Effector memory CD8-positive, alpha-beta T cell (primary cell): ENCODE measurements at places on chromosomes 6 and 20.

- DNase-seq: peak; percentile 17
Measured at GRCh38 chr6:138428944-138429598, 25.0 kb downstream of the HEBP2 start.

DNA sequence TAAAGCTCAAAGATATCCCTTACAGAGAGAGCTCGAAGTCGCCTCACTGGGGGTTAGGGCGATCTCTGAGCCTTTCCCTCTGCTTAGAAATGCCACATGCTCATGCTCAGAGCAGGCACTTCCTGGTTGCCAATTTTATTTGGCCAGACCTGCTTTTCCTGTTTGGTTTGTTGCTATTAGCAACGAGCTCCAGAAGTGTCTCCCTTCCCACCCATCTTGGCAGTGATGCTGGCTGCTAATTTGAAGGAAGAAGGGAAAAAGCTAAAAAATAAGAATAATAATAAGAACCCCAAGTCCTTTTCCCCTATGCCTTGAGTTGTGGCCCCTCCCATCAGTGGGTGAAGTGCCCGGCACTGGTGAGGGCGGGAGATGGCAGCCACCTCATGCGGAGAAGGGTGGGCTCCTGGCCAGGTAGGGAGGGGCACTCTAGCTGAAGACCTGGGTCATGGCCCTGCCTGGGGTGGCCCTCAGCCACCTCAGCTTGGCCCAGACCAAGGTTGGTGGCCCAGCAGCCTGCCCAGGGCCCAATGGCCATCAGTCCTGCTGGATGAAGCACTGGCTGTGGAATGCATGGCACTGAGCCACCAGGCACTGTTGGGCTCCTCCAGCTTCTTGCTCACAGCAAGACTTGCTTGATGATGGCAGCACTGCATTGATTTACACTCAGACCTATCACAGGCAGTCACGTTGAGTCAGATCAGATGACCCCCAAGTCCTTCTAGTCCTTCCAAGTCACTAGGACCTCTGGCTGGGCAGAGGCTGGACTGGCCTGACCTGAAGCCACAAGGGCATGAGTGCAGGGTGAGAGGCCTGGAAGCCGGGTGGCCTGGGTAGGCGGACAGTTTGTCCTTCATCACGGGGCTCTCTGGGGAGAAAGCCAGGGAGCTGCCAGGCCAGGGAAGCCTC, 79.0 kb downstream of the SYNJ2 start:
- no peak for DNase-seq

- DNase-seq: no peak
Measured at GRCh38 chr6:106546691-106547414, 82.4 kb downstream of the RTN4IP1 start.

DNA sequence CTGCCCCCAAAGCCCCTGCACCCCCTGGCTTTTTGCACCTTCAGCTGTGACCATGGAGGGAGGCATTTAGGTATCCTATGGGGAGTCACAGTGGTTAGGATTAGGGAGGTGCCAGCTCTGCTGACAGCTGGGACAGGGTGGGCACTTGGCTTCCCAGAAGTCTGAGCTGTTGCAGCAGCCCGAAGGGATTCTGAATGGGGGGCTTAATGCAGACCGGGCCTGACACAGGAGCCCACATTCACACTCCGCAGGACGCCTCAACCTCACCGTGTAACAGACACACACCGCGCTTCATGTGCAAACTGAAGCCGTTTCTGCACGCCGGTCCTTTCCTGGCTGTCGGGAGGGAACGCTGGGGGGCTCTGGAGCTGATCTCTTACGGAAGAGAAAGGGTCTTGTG, 1.9 kb downstream of the EBF4 start:
- DNase-seq: no peak

DNA sequence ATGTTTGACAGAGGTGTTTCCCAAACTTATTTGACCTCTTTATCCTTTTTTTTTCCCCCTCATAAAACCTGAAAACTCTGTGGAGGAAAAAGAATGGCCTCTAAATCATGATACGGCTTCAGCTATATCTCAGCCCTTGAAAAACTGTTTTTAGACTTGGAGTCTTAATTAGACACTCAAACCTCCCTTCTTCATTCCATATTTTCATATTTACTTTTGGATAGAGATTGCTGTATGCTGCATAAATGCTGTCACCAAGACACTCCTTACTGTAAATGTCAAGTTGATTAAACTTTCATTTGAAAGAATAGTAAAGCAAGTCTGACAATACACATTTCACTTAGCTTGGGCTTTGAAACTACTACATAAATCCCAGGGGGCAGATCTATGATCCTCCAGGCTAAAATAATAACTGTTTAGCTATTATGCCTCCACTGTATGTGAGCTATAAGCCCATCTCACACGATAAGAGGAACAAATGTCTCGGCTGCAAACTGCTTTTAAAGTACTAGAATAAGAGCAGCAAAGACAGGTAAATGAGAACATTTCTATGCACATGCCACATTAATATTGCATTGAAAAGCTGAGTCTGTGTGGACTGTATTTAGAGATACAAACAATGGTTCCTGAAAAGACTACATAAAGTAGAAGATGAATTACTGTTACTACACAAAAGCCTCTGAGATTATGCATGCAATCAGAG, 141.3 kb upstream of the HMGN3 start:
- no peak for DNase-seq

DNA sequence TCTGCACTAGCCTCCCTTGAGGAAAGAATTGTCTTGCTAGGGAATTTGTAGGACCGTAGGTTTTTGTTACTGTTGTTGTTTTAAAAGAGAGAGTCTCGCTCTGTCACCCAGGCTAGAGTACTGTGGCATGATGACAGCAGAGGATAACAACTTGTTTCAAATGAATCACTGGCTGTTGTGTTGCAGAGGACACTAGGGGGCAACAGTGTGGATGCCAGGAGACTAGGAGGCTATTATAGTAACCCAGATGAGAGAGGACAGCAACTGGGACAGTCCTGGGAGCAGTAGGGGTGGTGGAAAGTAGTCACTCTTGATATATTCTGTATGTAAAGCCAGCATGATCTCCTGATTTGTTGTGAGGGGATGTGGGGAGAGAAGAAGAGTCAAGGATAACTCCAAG, 41.8 kb upstream of the LAMA4 start:
- DNase-seq: no peak

DNA sequence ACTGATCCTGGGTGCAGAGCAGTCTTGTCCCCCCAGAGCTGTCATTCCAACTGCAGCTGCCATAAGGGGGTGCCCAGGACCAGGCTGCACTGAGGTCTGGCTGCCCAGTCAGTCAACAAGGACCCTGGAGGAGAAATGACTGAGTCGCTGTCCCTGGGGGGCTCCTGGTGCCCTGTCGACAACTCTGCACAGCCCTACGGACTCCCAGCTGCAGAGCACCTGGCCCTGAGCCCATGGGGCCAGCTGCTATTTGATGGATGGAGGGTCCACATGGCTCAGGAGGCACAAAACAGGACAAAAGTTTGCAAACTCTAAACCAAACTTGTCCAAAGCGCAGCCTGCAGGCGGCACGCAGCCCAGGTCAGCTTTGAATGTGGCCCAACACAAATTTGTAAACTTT, 46.3 kb upstream of the RPS6KA2 start:
- DNase-seq: no peak

GRCh38 chr6:106825156-106825555, 149.4 kb downstream of the CD24 start:
- DNase-seq: no peak

- DNase-seq: no peak
Measured at GRCh38 chr6:150126641-150127291, 16.1 kb upstream of the PPP1R14C start.

DNA sequence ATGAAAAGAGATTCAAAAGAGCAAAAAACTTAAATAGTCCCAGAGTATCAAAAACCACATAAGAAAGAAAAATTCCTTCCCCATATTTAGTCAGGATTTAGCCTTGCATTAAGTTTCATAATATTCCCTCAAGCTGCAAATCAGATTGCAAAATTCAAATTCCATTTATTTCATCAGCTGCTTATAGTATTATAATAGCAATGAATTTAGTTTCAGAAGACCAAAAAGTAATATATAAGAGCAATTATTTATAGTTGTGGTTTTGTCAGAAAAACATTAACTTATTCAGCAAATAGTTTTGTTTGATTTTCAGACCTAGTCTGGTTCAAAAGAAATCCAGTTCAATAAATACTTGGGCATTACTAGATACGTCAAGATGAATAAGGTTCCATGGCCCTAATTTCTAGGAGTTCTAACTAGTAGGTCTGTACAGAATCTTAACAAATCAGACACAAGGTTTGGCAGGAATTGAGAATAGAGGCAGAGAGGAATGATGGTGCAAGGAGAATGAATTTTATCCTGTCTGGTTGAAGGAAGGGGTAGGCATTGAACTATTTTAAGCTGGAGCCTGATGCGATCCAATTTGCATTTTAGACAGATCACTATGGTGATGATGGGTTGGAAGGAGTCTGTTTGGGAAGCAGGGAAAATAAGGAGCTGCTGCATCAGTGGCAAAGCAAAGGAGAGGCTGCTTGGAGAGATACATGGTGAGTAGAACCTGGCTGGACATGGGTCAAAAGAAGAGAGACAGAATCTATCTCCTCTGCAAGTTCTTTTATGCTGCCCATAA, 163.9 kb upstream of the STXBP5 start:
- DNase-seq: no peak

DNA sequence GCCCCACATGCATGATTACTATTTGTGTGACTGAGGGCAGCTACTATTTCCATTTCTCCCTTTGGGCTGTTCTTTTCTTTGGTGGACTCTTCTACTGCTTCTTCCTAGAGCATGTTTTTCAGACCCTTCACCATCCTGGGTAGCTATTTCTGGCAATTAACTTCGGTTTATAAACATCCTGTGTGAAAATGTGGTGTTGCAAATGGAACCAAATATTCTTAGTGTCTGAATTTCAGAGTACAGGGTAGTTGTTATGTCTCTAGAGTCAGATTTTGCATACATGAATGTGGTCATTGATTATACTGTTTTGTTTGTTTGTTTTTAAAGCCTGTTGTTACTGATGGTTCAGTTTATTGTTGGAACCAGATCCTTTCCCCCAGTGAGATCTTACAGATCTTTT, 49.7 kb downstream of the PROKR2 start:
- no peak for DNase-seq

- DNase-seq: no peak
Measured at GRCh38 chr20:56826705-56827665, 197.9 kb downstream of the TFAP2C start.

GRCh38 chr6:90712114-90712513, 125.2 kb upstream of the MAP3K7 start:
- DNase-seq: no peak

DNA sequence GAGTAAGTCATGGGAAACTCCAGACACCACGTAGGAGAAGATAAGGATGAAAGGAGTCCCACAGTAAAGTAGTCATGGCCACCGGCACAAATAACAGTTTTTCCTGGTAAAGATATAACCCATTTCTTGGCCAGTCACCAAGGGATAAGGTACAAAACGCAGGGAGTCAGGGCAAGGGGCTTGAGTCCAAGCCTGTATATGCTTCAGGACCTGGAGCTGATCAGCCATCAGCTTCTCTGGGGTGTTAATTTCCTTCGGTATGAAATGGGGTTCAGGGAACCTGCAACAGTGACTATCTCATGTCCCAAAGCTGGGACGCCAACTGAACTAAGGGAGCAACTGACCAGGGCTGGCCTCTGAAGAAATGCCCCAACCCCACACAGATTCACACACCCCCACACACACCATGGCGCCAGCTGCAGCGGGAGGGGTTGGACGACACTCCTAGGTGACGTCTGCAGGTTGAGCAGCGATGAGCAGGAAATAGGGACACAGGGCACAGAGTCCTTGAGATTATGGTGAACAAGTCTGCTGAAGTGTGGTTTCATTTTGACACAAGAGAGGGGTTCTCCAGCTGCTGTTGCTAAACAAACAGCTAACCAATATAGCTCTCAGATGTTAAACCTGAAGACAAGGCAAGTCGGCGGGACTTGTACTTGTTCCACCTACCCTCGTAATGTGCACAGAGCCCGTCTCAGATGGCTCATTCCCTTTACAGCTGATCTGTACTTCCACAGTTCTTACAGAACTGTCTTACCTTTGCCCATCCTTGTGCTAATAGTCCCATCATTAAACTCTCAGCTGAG, 7.4 kb upstream of the ADTRP start:
- peak; percentile 7 for DNase-seq
